ENCODE measurements at places on chromosomes 7 and 10. TPM values are rescaled to one million over a fixed set of nuclear protein-coding genes. Genes with fewer than 3 reads are reported as not detected.
A peak's percentile ranks its signal among the peaks of the same experiment; 100 is the strongest.

DNA sequence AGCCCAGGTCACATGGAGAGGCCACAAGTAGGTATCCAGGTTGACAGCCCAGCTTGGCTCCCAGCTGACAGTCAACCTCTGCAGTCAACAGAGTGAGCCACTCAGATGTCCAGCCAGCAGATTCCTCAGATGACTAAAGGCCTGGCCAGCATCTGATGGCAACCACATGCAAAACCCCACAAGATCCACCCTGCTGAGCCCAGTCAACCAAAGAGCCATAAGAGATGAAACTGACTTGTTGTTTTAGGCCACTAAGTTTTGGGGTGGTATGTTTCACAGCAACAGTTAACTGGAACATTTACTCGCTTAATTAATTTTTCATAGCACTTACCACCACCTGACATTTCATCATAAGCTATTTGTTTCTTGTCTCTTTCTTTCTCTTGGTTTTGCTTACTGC, 107.3 kb upstream of the KDM7A start:
- no peaks in the 10 kb centered on the region for H3K36me3 ChIP-seq
- H3K4me3 ChIP-seq: no peak overlapping the region
- DNase-seq: no peak
- no peaks in the 10 kb centered on the region for H3K4me1 ChIP-seq

The LLCFC1 gene
- total RNA-seq: not detected

DNA sequence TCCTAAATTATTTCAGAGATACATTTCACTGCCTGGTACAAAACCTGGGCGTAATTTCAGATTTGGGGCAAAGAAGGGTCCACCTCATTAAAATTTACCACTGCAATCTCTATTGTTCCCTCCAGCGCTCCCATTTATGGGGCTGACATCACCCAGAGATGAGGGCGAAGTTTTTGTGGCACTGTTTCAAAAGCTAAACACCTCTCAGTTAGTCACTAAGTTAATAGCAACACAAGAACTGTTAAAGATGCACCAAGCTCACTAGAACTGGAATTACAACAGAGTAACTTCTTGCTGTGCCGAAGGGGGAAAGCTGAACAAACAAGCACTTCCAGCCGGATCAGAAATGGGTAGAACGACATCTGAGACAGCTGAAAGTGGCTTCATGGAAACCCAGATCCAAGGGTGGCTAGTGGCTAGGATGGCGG, 179.4 kb downstream of the GATA3 start:
- H3K4me1 ChIP-seq: no peaks in the 10 kb centered on the region
- H3K36me3 ChIP-seq: no peaks in the 10 kb centered on the region
- no peak overlapping the region for H3K27ac ChIP-seq
- peaks cover 25% of the 10 kb centered on the region for H3K27me3 ChIP-seq
- H3K4me3 ChIP-seq: no peak overlapping the region
- no peak for DNase-seq

DNA sequence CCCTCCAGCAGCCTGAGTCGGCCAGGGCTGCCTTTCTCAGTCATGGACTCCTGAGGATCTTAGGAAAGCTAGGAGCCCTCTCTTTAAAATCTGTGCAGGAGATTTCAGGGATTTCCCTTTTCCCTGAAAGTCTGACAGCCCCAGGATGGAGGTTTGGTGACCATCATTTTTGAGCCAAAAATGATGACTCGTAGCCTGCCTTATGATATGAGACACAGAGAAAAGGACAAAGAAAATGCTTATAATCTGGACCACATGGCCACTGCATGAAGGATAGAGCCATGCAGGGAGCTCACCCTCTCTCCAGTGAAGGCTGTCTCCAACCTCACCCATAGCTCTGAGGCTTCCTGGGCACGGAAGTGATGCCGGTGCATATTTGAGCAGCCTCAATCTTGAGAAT, 106.6 kb upstream of the CHST15 start:
- no peak overlapping the region for H3K4me3 ChIP-seq
- H3K36me3 ChIP-seq: no peaks in the 10 kb centered on the region
- H3K4me1 ChIP-seq: no peaks in the 10 kb centered on the region

GRCh38 chr7:83693256-83693655, 44.3 kb upstream of the SEMA3E start:
- H3K36me3 ChIP-seq: no peaks in the 10 kb centered on the region
- no peaks in the 10 kb centered on the region for H3K27me3 ChIP-seq
- H3K4me3 ChIP-seq: no peak overlapping the region
- no peaks in the 10 kb centered on the region for H3K4me1 ChIP-seq
- no peak for DNase-seq

DNA sequence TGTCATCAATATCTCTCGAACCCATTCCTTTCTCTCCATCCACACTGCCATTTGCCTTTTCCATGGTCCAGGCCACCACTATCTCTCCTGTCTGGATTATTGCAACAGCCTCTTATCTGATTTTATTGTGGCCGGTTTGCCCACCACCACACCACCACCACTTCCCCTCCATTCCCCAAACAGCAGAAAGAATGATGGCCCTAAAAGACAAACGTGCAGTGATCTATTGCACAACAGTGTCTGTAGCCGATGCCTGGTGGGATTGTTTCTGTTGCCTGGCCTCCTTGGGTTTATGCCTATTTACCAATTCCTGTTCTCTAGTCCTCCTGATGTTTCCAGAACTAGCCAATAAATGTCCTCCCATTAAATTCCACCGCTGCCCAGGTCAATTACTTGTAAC, 10.2 kb upstream of the ST8SIA6 start:
- no peaks in the 10 kb centered on the region for H3K4me1 ChIP-seq
- DNase-seq: no peak
- H3K27ac ChIP-seq: no peak overlapping the region
- no peaks in the 10 kb centered on the region for H3K27me3 ChIP-seq
- no peaks in the 10 kb centered on the region for H3K36me3 ChIP-seq
- no peak overlapping the region for H3K4me3 ChIP-seq

- peak overlapping the region; percentile 99 for H3K27ac ChIP-seq
- H3K27me3 ChIP-seq: no peaks in the 10 kb centered on the region
- H3K4me1 ChIP-seq: peaks cover 54% of the 10 kb centered on the region
- no peaks in the 10 kb centered on the region for H3K36me3 ChIP-seq
- peak overlapping the region; percentile 77 for H3K4me3 ChIP-seq
Observed at GRCh38 chr7:151518105-151518946, 1.4 kb downstream of the RHEB start.

DNA sequence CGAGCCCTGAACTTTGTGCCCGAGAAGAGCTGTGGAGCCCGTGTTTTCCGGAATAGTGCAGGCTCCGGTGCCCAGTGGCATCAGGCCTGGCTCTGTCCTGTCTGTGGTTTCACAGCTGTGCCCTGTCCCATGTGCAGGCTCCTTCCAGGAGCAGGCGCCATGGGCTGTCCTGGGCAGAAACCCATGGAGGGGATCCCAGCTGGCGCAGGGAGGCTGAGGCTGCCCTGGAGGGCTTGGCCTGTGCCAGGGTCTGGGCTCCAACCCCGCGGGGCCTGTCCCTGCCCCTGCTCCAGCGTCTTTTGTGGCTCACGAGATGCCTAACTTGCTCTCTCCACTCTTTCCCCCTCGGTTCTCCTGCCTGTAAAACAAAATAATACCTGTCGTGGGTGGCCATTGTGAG, 23.3 kb upstream of the CRHR2 start:
- no peak for DNase-seq
- no peak overlapping the region for H3K4me3 ChIP-seq
- H3K27ac ChIP-seq: no peak overlapping the region
- H3K4me1 ChIP-seq: peaks cover 33% of the 10 kb centered on the region
- no peaks in the 10 kb centered on the region for H3K36me3 ChIP-seq

- H3K4me1 ChIP-seq: no peaks in the 10 kb centered on the region
- peaks cover 49% of the 10 kb centered on the region for H3K27me3 ChIP-seq
- no peaks in the 10 kb centered on the region for H3K36me3 ChIP-seq
- DNase-seq: no peak
Observed at GRCh38 chr10:100339236-100339635, 7.8 kb upstream of the SCD start.

DNA sequence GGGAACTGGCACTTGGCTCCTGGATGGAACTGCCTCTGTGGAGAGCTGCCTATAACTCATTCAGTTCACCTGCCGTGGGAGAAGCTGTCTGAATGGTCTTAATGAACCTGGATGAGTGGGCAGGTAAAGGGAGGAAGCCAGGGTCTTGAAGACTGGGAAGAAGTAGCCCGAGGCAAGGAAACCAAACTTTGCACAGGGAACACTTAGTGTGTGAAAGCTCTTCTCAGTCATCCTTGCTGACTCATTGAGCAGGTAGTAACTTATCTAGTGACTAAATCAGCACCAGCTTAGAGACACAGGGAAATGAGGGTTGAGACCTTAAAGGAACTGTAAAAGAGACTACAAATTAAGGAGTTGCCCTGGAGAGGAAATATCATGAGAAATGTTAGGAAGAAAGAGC, 9.9 kb downstream of the LRRC4 start:
- peaks cover 8% of the 10 kb centered on the region for H3K36me3 ChIP-seq
- peaks cover 11% of the 10 kb centered on the region for H3K4me1 ChIP-seq
- H3K4me3 ChIP-seq: no peak overlapping the region
- no peak overlapping the region for H3K27ac ChIP-seq
- DNase-seq: no peak

The SH2D4B gene
- not detected for total RNA-seq

- H3K4me1 ChIP-seq: peaks cover 26% of the 10 kb centered on the region
- H3K4me3 ChIP-seq: peak overlapping the region; percentile 70
- peaks cover 93% of the 10 kb centered on the region for H3K27me3 ChIP-seq
- no peak overlapping the region for H3K27ac ChIP-seq
Observed at GRCh38 chr10:25176421-25176968, 1.7 kb downstream of the GPR158 start.

The LIPK gene
- not detected for total RNA-seq

DNA sequence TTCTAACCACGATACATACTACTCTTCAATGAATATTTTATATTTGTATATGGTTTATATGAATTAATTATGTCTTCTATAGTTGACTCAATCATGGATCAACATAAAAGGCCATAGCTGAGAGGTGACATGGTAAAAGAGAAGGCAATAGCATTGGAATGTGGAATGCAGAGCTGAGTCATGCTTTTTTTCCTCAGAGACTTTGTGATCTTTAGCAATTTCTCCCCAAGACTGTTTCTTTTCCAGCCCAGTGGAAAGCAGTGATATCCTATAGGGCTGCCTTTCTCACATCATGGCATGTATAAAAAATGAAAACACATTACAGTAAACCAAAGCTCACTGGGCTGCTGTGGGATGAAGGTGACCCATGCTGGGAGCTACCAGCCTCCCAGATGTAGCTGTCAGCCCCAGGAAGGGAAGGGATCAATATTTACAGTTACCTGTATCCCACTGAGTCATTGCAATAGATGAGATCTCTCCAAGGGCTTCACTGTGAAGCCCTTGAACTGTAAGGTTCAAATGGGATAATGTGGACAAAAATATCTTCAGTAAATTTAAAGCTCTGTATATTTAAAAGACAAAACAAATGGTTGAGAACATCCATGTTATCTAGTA, 30.2 kb downstream of the SLC39A12 start:
- no peak for DNase-seq
- no peak overlapping the region for H3K4me3 ChIP-seq
- no peaks in the 10 kb centered on the region for H3K4me1 ChIP-seq
- H3K27ac ChIP-seq: no peak overlapping the region

The LIMK1 gene
- total RNA-seq: 10.1 TPM

DNA sequence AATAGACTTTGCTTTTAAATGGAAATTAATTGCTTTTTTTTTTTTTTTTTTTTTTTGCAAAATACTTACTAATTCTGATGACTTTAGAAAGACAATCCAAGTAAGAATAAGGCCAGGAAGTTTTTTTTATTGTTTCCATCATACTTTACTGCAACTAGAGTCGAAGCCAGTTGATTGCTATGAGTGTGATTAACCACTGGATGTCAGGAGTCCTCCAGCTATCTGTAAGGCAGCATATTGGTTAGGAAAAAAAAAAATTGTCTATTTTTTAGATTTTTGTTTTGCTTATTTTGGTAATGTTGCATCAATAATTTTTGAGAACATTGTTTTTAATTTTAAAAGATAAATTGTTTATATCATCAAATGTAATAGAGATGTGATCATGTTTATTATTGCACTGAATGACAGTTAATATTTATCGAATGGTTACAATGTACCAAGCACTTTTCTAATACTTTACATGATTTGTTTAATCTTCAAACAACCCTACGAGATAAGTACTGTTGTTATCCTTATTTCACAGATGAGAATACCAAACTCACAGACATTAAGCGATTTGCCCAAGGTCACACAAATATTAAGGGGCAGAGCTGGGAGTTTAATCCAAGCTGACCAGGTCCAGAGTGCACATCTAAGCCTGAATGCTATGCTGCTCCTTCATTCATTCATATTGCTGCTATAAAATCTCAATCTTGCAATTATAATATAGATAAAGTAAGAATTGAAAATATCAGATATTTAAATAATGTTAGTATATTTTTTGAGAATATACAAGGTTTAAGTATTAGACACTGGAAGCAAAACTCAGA, 19.9 kb upstream of the LMOD2 start:
- no peak for DNase-seq
- H3K4me3 ChIP-seq: peak overlapping the region; percentile 9
- H3K4me1 ChIP-seq: peaks cover 57% of the 10 kb centered on the region
- H3K36me3 ChIP-seq: no peaks in the 10 kb centered on the region

- peaks cover 39% of the 10 kb centered on the region for H3K27me3 ChIP-seq
- no peak for DNase-seq
- H3K4me1 ChIP-seq: no peaks in the 10 kb centered on the region
- H3K36me3 ChIP-seq: no peaks in the 10 kb centered on the region
- no peak overlapping the region for H3K4me3 ChIP-seq
Observed at GRCh38 chr10:123848564-123849457, 42.8 kb downstream of the CPXM2 start.

- H3K36me3 ChIP-seq: no peaks in the 10 kb centered on the region
- no peak overlapping the region for H3K27ac ChIP-seq
- DNase-seq: no peak
- H3K27me3 ChIP-seq: no peaks in the 10 kb centered on the region
Observed at GRCh38 chr10:66144016-66144415, 781.8 kb upstream of the LRRTM3 start.

GRCh38 chr10:16993186-16993585, 136.4 kb downstream of the CUBN start:
- DNase-seq: no peak
- peak overlapping the region; percentile 70 for H3K27ac ChIP-seq
- H3K36me3 ChIP-seq: no peaks in the 10 kb centered on the region
- H3K27me3 ChIP-seq: no peaks in the 10 kb centered on the region
- H3K4me1 ChIP-seq: peaks cover 36% of the 10 kb centered on the region
